ENCODE measurements at places on chromosomes 16 and 17.
A peak's percentile ranks its signal among the peaks of the same experiment; 100 is the strongest.

DNA sequence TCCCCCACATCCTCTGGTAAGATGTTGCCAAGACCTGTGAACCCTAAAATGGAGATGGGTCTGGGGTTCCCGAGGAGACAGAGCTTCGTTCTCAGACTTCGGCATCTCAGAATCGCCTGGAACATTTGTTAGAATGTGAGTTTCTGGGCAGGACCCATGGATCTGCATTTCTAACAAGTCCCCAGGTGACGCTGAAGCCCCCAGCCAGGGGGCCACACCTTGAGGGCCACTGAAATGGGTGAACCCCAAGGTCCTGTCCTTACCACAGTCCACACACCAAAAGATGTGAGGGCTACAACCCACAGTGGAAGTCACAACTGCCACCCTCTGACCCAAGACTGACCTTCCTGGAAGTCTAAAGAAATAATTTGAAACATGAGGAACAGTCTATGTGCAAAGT lies 14.0 kb downstream of the MPP3 start:
- peak; percentile 14 for DNase-seq

GRCh38 chr17:51189628-51190027 lies 23.4 kb downstream of the NME2 start:
- no peak for DNase-seq

GRCh38 chr17:55762086-55762858 lies 11.4 kb downstream of the PCTP start:
- DNase-seq, result no peak

GRCh38 chr17:55334881-55335540 lies 70.3 kb downstream of the HLF start:
- DNase-seq, result no peak

GRCh38 chr16:1983544-1984346 lies at the start of gene GFER:
TSS of gene GFER (plus strand) at chr16:1984193. CDS start at chr16:1984219, 26 bp downstream.
- peak; percentile 92 for DNase-seq

DNA sequence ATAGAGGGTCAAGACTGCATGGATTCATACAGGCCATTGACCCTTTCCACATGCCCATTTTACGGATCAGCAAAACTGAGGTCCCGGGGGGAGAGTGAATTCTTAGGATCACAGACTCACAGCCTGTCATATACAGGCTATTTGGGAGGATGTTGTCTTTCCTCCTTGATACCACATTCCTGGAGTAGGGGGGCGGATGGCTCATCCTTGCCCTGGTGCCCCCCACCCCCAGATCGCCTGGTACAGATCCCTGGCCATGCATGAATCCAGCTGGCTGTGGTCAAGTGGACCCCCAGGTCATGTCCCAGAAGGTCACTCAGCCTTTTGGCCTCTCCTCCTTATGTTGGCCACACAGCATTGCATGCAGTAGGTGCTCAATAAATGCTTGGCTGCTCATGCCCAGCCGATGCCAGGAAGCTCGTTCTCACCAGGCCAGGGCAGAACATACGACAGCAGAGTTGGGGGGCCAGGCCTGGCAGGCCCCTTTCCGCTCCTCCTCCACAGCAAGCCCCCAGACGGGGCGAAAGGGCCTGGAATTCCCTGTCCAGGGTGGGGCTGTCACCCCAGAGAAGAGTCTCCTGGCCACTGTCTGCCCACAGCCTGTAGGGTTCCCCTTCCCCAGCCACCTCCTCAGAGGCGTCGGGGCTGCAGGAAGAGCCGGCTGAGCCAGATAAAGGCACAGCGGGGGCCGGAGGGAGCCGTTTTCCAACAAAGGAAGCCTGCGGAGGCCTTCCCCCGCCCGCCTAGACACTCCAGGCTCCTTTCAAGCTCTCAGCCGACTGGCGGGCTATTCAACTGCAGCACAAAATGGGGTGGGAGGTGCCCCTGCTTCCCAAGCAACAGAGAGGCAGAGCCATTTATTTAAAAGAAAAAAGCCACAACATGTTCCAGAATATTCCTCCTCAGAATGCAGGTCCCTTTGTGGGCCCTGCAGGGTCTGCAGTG lies 215.7 kb upstream of the CIBAR2 start:
- DNase-seq, result no peak

GRCh38 chr16:70455910-70456309 lies 1.5 kb downstream of the FCSK start:
- no peak for DNase-seq

DNA sequence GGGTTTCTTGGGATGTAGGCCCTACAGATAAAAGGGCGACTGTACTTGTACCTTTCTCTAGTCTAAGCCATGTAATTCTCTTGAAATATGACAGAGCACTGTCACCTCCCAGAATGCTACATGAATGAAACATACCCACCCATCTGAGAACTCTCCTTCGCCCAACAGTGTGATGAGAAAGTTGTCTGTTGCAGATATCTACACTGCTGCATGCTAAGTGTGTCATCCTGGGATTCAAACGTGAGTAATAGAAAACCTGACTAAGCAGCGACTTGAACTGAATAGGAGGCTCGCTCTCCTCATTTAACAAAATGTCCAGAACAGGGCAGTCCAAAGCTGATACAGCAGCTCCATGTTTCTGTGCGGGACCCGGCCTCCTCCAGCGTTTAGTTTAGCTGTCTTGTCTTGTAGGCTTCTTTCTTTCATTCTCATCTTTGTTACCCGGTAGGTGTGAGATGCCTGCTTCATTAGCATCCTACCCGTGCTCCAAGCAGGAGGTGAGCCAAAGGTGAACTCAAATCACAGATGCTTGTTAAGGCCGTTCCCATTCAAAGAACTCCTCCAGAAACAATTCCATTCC lies 211.9 kb downstream of the PRKCA start:
- DNase-seq, result no peak

DNA sequence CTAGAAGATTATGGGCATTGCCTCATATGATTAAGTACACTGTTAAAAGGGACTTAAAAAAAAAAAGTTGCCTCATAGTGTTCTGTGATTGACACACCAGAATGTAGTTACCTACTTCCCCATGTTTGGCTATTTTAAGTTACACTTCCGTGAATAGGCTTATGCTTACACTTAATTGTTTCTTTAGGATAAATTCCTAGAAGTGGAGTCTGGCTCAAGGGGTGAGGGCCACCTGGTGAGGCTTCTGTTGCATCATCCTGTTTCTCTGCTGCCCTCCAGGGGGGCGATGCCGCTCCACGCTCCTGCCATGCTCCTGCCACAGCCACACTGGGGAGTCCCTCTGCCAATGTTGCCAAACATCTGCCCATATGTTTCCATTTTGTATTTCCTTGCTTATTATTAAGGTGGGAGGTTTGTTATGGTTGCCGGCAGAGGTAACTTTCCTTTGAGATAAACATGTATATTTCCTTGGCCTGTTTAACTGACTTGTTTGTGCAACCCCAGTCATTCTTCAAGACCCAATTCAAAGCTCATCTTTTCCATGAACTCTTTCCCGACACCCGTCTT lies 73.1 kb downstream of the KSR1 start:
- peak; percentile 75 for DNase-seq

- peak; percentile 14 for DNase-seq
These were observed 15.7 kb downstream of the ELAC2 start for GRCh38 chr17:13001991-13002615.

Measured in inflammatory macrophage (primary cell).